Sigmoid colon (tissue), 7 donors: ENCODE measurements at places on chromosomes 11 and 22. TPM values are rescaled to one million over a fixed set of nuclear protein-coding genes. Genes with fewer than 3 reads are reported as not detected.

The CABP4 gene
- 0.61 TPM for polyA plus RNA-seq

The FXYD2 gene
- 4.2 TPM for polyA plus RNA-seq

The RAB36 gene
- polyA plus RNA-seq = 1.5 TPM

The PTPN5 gene
- polyA plus RNA-seq = not detected

The ABCC8 gene
- polyA plus RNA-seq = 2.6 TPM

The OR52A1 gene
- not detected for polyA plus RNA-seq

- no peak for DNase-seq
Observed at GRCh38 chr11:10351435-10351764, 46.5 kb downstream of the ADM start.

- no peak for DNase-seq
Observed at GRCh38 chr11:77287615-77288273, 13.7 kb downstream of the GDPD4 start.

- no peak for DNase-seq
Observed at GRCh38 chr11:16154715-16155396, 201.5 kb downstream of the SOX6 start.

DNA sequence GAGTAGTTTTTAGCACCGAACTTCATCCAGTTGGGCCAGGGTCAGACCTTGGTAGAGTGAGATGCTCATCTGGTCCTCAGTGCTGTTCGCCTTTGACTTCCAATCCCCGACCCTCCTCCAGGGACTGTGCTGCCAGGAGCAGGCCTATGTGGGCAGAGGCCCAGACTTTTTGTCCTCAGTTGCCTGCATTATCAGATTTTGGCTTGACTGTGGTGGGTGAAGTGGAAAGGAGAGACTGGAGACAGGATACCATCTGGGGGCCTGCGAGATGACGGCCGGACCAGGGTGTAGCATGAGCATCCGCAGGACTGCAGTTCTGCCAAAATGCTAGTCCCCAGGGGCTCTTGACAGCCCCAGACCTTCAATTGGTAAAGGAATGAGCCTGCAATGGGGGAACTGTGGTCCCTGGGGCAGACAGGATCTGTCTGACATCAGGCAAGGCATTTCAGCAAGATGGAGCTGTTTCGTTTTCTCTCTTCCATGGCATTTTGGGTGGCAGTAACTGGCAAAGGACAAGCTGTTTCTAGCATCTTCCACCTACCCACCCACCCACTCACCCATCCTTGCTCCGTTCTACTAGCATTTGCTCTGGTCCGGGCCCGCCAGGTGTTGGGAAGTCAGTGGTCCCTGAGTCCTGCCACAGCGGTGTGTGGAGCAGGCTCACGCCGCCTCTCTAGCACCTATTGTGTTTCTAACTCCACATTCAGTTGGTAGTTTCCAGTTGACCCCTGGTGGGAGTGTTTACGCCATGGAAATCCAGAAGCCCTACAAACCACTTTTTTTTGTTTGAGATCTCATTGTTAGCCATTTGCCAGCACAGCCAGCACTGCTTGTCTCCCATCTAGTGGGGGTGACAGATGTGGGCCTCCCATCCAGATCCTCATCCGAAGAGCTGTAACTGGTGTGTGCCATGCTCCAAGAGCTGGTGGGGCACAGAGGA lies 53.5 kb downstream of the OTOG start:
- peak; percentile 56 for DNase-seq

DNA sequence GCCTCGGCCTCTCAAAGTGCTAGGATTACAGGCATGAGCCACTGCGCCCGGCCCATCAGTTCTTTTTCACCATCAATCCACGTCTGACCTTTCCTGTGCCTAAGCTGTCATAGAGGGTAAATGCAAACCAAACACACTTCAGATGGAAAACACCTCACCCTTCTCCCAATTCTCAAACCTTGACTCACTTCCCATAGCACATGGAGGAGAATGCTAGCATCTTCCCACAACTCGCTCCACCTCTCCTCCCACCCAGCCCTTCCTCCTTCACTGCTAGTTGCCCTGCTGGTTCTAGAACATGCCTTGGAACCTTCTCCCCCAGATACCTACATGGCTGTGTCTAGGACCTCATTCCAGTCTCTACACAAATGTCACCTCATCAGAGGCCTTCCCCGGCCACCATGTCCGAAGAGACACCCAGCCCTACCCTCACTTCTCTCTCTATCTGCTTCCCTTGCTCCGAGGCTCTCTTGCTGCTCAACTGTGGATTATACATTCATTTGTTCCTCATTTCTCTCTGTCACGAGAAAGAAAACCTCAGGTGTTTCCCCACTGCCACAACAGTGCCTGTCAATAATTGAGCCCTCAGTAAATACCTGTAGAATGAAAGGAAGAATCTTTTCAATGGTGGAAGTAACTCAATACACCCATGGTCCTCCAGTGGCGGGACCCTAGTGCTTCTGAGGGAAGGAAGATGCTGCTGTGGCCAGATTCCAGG lies 21.3 kb upstream of the NCF4 start:
- no peak for DNase-seq
